Large intestine (tissue), 12 donors: ENCODE measurements at places on chromosomes 12 and 14.
A peak's percentile ranks its signal among the peaks of the same experiment; 100 is the strongest.

DNA sequence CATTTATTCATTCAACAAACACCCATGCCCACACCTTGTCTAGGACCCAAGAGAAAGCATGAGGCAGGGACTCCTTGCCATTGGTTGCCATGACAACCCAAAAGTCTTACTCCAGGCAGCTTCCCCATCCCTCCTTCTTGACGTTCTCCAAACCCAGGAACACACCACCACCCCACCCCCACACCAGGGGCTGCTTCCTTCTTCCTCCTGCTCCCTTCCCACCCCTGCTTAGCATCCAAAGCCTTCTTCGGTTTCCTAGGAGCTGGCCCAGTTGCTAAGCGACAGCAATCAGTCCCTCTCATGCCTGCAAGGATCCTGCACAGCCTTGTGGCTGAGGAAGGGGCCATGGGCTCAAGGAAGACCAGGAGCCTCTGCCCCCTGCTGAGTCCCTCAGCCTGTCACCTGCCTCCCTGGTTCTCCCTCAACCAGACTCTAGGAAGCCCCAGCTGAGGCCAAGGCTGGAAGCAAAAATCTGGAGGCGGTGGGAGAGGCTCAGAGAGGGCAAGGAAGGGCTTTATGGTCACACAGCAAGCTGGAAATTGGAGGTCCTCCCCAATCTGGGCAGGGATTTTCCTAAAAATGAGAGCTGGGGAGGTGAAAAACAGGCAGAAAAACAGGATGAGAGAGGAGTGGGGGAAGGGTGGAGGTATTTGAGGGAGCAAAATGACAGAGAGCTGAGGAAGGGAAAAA, 15.4 kb downstream of the RASAL1 start:
- DNase-seq, result no peak

DNA sequence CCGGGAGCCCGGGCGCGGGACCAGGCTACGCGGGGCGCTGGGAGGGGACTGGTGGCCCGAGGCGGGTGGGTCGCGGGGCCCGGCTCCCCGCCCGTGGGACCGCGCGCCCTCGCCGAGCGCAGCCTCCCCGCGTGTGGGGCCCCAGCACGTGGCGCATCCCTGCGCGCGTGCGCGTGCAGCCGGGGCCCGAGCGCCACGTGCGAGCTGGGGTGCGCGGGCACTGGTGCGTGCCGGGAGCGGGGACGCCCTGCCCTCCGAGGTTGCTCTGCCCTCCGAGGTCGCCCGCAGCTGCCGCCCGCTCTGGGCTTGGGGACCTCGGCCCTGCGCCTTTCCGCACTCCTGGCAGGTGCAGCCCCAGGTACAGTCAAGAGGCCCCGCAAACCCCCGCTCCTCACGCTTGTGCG, 365 bp upstream of the CCDC88C start:
- peak; percentile 88 for DNase-seq

DNA sequence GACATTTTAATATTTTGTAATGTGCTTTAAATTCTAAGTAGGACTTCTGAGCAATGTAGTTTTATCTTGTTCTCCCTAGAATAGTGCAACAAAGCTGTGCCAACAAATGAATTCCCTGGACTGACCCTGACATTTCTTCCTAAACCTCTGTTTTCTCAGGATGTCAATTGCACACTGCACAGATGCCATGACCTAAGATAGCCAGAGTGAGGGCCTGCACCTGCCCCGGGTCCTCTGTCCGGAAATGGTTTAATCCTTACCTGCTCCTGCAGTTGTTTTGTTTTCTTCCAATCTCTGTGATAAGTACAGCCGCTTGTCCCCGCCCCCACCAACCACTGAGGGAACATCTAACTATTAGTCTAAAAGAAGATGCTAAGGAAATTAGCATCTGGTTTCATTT, 831.5 kb downstream of the GALC start:
- no peak for DNase-seq

- no peak for DNase-seq
Observed at GRCh38 chr12:17016116-17016864, 410.3 kb upstream of the LMO3 start.

DNA sequence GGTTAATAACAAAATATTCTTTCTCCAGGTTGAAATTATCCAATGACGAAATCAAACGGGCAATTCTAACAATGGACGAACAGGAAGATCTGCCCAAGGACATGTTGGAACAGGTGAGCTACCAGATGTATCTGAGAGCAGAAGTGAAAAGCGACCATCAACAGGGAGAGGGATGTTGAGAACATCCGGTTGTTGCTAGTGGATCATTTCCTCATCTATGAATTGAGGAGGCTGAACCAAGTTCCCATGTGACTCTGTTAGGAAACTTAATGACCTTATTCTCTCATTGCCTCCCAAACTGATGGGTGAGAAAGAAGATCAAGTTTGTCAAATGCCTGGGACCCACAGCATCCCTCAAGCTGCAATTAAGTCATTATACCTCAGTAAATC, 117.7 kb downstream of the GPR135 start:
- DNase-seq, result no peak

- DNase-seq, result no peak
Observed at GRCh38 chr12:27185234-27186021, 58.7 kb upstream of the STK38L start.

DNA sequence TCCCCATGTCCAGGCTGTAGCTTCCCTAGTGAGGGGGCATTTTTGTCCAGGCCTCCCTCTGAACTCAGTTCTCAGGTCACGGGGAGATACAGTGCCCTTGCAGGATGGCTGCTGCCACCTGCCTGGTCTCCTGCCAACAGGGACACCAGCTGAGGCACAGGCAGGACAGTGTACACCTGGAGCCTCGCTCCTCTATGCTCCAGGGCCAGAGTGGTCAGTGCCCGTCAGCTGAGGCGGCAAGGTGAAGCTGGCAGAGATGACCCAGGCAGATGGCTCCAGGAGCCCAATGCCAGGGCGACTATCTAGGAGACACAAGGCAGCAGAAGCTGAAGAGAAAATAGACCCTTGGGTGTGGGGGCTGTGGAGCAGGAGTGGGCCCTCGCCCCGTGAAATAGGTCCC, 12.6 kb downstream of the TUBA1C start:
- no peak for DNase-seq

DNA sequence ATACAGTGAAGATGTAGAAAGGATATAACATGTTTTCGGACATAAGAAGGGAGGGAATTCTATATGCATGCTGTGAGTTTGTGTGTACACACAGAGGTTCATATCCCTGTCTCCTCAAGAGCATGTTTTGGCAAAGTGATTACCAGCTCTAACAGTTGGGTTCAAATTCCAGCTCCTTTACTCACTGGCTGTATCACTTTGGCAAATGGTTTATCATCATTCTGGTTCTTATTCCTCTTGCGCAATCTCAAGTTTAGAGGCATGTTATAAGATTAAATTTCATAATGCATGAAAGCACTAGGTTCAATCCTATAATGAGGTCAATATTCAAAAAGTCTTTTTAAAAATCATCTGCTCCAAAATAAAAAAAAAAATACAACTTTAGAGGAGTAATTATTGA, 107.7 kb upstream of the LRFN5 start:
- peak; percentile 8 for DNase-seq

- no peak for DNase-seq
Observed at GRCh38 chr12:15545334-15545733, 223.0 kb downstream of the PTPRO start.

GRCh38 chr14:75979071-75979571, 2.7 kb downstream of the TGFB3 start:
- no peak for DNase-seq

DNA sequence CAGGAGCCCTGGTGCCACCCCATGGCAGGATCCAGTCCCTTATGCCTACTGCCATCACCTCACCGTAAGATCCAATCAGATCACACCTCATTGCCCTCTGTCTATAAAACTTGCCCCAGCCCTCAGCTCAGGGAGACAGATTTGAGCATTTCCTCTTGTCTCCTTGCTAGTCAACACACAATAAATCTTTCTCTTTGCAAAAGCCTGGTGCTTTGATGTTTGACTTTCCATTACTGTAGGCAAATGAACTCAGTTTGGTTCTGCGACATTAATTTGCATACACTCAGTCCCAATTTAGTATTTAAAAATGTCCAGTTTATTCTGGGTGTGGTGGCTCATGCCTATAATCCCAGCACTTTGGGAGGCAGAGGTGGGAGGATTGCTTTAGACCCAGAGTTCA, 188.4 kb downstream of the AEBP2 start:
- no peak for DNase-seq

DNA sequence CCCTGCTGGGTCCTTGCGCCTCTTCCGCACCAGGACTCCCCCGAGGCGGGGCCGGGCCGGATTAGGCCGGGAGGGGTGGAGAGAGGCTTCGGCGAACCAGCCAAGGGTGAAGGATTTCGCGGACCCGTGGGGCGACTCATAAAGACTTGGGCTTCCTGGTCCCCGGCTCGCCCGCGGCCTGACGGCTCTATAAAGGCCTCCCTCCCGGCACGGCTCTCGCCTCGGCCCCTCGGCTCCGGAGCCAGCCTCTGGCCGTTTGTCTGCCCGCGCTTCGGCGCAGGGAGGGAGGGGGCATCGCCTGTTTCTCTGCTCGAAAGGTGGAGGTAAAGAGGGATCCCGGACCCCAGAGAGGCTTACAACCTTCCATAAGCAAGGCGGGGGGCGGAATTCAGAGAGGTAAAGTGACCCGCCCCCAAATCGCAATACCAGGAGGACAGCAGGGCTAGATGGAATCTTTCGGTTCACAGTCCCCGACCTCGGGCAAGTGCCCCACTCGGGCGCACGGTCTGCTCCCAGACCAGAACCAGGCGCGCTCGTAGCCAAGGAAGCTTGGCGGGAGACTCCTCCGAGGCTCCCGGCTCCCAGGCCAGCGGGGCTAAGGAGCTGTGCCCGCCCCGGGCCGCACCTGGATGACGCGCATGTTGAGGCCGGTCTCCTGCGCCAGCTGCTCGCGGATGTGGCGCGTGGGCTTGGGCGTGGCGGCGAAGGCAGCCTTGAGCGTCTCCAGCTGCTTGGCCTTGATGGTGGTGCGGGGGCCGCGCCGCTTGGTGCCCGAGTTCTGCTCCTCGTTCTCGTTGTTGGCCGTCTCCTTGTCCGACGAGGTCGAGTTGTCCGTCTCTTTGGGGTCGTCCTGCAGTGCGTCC, 3.9 kb downstream of the LHX5 start:
- no peak for DNase-seq

- DNase-seq, result no peak
Observed at GRCh38 chr12:116642106-116642505, 82.9 kb downstream of the MAP1LC3B2 start.

- no peak for DNase-seq
Observed at GRCh38 chr14:101073598-101073965, 170.1 kb upstream of the RTL1 start.

GRCh38 chr12:124582108-124582424, 14.7 kb upstream of the NCOR2 start:
- no peak for DNase-seq

GRCh38 chr14:54715239-54715638, 148.3 kb downstream of the SAMD4A start:
- no peak for DNase-seq

DNA sequence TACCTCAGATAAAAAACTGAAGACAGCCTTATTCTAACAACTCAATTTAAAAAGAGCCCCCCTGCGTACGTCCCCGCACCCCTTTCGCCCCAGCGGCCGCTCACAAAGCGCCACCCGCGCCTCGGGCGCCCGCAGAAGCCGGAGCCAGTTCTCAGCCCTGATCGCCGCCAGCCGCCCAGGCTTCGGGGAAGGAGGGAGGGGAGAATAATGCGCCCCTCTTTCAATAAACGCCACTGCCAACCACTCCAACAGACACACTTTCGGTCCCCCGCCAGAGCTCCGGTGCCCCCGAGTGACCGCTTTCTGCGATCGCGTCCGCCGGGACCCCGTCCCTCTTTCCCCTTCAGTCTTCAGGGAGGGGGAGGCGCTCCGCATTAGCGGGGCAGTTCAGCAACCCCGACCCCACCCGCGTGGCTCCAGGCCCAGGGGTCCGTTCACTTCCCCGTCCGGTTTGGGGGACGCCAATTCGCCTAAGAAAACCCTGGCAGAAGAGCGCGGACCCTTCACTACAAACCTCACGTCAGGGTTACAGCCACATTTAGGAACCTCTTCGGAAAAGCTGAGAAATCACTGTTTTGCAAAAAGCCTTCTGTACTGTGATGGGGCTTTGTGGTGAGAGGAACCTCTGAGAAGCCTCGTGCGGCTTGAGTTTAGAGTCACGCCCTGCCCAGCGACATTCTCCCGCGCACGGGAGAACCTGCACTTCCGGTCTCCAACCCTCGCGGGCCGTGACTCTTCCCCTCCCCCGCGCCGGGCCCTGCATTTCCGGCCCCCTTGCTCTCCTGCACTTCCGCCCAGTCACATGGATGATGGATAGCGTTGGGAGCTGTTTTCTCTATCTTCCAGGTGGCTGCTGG, 18.7 kb downstream of the FOXG1 start:
- no peak for DNase-seq

DNA sequence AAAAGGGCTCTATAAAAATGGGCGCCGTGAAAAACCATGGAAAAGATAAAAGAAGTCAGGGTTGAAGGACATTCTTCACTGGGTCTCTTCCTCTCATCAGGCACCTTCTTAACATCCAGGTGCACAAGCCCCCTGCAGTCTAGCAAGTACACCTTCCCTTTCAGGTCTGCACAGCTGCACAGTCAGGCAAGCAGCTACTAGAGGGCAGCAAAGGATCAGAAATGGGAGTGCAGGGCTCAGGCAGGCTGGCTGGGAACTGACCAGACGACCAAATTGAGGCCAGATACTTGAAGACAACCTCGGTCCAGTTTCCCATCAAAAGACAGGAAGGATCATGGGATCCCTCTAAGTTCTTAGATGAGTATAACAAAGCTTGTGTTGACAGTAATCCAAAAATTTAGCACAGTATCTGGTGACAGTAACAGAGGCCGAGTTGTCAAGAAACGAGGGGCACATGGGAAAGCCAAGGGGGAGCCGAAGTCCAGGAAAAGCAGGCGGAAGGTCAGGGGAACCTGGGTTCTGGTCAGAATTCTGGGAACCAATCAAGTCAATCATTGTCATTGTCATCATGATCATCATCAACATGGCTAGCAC, 10.1 kb upstream of the GRIP1 start:
- DNase-seq, result peak; percentile 26

GRCh38 chr12:66697404-66697803, 18.5 kb upstream of the GRIP1 start:
- no peak for DNase-seq

DNA sequence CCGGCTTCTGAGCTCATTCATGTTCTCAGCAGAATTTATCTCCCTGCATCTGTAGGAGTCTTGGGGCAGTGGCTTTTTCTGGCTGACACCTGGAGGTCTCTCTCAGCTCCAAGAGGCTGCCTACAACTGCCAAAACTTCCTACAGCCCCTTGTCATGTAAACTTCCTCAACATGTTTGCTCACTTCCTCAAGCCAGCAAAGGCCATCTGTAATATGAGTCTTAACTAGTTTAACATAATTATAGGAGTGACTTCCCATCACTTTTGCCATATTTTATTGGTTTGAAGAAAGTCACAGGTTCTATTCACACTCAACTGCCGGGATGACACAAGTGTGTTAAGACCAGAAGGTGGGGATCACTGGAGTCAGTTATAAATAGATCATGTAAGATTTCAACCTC, 194.0 kb downstream of the VRK1 start:
- no peak for DNase-seq
